ENCODE measurements at places on chromosomes 5 and 9.

- DNase-seq: no peak
Measured at GRCh38 chr5:150559701-150560100, 51.8 kb downstream of the NDST1 start.

DNA sequence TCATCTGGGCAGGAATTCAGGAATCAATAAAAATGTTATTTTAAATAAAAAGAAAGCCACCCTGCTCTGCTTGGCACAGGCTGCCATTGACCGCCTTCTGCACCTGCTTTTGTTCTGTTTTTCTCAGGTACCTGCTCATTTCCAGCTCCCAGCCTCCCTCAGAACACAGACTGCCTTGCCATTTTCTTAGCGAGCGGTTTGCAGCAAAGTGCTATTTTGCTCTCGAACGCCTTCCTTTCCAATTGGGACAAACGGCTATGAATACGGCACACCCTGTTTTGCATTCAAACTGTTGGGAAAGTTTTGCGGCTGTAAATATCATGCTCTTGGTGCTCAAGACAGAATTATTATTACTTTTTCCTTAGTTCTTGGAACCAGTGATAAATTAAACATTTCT is 25.1 kb upstream of the FCN1 start:
- no peak for DNase-seq

DNA sequence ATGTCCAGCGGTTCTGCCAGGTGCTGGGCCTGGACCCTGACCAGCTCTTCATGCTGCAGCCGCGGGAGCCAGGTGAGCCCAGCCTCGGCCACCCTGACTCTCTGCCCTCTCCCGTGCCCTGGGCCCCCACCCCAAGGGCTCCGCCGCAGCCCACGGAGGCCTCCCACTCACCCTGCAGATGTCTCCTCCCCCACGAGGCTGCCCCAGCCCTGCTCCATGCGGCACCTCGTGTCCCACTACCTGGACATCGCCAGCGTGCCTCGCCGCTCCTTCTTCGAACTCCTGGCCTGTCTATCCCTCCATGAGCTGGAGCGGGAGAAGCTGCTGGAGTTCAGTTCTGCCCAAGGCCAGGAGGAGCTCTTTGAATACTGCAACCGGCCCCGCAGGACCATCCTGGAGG is 7.4 kb downstream of the RNF208 start:
- no peak for DNase-seq

GRCh38 chr5:17222664-17223063 is 5.2 kb downstream of the BASP1 start:
- no peak for DNase-seq

DNA sequence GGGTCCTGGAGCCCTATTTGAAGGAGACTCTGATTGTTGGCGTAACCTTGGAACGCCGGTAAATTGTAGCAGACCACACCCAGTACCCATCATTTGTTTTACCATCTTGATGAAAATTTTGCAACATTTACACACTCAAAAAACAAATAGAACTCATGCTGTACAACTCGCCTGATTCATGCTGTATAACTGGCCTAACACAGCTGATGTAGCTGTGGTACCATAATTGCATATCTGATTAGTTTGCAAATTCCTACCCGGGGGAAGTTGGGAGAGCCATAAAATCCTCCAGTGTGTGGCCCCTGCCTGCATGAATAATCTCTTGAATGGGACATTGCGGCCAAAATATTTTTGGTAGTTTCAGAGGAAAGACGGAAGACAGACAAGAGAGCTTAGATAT is 9.7 kb downstream of the NIPAL4 start:
- no peak for DNase-seq
